ENCODE measurements at places on chromosomes 6 and 20.

DNA sequence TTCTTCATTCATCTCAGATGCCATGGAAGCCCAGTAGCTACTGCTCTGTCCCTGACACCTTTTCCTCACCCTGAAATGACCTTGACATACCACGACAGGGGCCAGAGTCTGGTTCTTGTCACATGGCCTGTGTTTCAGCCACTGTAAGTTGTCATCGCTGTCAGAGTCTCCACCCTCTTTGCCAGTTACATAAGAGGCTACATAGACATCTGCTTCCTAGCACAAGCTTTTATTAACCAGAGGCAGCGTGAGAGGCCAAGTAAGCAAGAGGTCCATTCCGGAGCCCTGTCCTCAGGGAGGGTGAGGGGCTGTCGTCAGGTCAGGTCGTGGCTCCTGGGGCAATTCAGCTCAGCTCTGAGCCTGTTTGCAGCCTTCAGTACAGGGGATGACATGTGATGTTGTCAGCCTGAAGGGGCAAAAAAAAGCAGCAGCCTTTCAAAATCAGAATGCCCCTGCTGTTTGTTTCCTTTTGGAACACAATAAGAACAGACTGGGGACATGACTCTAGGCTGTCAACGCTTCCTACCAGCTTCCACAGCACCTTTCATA is 146.3 kb downstream of the MTFR2 start:
- no peak for DNase-seq

DNA sequence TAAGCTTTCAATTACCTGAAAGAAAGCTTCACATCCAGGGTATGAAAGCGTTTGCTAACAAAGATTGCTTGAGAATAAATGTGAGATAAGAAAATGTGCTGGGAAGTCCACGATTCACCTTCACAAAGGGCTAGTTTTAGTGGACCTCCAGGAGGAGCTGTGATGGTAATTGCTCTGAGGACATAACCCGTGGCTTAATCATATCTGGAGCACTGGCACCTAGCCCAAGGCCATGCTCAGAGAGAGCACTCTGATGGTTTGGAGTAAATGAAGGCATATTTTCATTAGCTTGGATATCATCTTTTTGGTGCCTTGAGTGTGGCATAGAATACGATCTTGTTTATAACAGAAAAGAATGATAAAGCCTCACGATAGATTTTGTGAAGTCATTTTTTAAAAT is 46.9 kb upstream of the BACH2 start:
- no peak for DNase-seq

- peak; percentile 44 for DNase-seq
Measured at GRCh38 chr20:15760001-15760621, 813.1 kb downstream of the KIF16B start.

DNA sequence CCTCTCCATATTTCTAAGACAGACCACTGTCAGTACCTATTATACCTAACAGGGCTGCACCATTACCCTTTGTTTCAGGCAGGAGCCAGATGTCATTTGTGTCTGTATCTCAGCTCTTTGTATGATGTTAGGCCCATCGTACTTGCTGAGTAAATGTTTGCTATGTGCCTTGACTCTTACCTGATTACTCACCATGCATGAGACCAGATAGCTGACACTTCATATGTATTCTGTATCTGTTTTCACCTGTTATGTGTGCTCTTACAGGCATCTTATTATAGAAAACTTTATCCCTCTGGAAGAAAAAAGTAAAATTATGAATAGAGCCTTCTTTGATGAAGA is 31.7 kb upstream of the ASXL1 start:
- DNase-seq = no peak

- peak; percentile 34 for DNase-seq
Measured at GRCh38 chr6:13554929-13555333, 19.5 kb upstream of the SIRT5 start.

DNA sequence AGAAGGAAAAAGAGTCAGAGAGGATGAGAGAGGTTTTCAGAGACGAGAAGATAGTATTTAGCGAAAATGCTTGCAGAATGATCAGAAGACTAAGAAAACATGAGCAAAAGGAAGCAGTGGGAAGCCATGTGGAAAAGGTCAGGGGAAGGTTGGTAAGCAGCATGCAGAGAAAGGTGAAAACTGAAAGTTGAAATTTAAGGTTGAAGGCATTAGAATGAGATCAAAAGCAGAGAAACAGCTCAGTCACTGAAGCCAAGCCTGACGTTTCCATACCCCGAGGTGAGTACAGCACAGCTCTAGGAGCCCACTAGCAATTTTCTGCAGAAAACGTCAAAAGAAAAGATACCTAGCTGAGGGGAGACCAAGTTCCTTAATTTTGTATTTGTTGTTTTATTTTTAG is 19.1 kb upstream of the TFB1M start:
- DNase-seq = no peak

DNA sequence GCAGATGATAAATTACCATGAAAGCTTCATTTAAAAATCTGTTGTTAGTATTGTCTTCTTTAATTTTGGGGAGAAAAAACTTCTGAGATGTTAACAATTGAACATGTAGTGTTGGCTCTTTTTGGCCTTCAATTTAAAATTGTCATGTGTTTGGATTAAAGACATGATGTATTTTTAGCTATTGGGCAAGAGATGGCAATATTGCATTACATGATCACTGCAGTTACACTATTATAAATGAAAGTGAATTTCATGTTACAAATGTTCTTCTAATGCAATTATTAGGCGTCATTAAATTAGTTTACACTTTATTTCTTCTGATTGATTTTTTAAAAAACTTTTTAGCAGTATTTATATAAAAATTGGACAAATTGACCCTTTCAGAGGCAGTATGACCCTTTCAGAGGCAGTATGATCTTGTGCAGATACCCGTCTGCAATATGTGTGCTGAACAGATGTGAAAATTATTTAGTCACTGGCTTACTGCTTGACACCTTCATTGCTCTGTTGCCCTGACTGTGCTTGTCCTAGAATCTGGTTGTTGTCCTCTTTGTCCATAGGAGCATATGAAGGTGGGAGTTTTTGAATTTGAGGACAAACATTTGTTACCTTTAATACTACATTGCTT is 25.8 kb downstream of the CDKAL1 start:
- no peak for DNase-seq
